T-helper 22 cell (primary cell): ENCODE measurements at places on chromosomes 16 and 17.

DNA sequence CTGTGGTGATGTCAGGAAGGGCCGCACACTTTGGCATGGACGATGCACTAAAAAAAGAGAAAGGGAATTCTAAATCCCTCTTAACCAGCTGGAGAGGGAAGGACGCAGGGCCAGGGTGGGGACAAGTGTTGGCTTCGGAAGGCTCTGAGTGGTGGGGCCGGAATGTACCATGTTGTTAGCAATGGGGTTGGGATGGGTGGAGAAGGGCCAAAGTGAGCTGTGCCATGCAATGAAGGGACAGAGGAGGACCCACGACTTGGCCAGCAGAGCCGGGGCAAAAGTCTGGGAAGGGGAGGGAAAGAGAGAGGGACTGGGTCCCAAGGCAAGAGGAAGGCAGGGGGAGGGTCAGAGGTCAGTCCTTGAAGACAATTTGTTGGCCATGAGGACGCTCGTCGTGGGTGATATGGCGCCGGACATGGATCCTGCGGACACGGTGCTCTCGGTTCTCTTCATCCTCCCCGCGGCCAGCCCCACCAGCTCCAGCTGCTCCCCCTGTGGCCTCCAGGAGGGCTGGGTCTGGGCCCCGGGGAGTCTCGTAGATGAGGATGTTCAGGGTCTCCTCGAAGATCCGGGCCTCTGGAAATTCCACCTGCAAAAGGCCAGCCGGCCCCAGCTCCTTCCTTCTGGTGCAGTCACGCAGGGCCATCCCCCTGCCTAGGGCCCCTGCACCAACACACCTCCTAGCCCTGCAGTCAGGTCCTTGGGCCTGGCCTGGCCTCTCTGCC lies 6.4 kb downstream of the ASPHD1 start:
- no peak for DNase-seq

GRCh38 chr17:2406903-2407790 lies 6.3 kb upstream of the MNT start:
- no peak for DNase-seq

DNA sequence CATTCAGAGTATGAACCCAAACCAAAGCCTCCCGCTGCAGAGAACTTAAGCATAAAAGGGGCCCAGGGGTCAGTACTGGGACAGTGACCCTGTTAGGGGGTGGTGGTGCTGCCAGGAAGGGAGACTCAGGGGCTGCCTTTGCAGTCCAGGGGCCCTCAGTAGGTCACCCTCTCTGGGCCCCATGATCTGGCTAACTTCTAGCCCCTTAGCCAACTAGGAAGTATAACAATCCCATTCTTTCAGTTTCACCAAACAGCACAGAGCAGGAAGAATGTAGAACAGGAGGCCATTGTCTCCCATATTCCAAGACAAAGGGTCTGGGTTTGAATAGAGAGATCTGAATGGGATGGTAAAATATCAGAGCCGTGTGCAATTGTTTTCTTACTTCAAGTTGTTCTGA lies 378.6 kb upstream of the C16orf82 start:
- no peak for DNase-seq

GRCh38 chr17:19391432-19391831 lies 4.4 kb upstream of the MFAP4 start:
- no peak for DNase-seq

GRCh38 chr16:49788572-49788971 lies 67.3 kb downstream of the ZNF423 start:
- no peak for DNase-seq

DNA sequence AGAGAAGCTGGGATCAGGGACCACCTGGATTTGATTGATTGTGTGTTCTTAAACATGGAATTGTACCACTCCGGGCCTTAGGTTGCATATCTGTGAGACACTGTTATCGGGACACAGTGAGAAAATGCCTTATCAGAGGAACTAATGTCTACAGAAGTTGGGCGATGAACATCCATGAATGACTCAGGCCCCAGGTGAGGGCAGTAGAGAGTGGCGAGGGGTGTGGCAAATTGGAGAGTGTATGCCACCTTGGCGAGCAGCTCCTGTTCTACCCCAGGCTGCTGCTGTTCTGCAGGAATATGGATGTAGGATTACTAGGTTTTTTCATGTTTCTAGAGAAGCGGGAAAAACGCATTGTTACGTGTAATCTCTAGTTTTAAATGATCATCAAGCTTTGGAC lies 38.8 kb downstream of the CLEC16A start:
- DNase-seq = no peak

GRCh38 chr16:28540346-28540745 lies 1.6 kb upstream of the NUPR1 start:
- no peak for DNase-seq
